ENCODE measurements at places on chromosomes 2 and 18. TPM values are rescaled to one million over a fixed set of nuclear protein-coding genes. Genes with fewer than 3 reads are reported as not detected.
A peak's percentile ranks its signal among the peaks of the same experiment; 100 is the strongest.

DNA sequence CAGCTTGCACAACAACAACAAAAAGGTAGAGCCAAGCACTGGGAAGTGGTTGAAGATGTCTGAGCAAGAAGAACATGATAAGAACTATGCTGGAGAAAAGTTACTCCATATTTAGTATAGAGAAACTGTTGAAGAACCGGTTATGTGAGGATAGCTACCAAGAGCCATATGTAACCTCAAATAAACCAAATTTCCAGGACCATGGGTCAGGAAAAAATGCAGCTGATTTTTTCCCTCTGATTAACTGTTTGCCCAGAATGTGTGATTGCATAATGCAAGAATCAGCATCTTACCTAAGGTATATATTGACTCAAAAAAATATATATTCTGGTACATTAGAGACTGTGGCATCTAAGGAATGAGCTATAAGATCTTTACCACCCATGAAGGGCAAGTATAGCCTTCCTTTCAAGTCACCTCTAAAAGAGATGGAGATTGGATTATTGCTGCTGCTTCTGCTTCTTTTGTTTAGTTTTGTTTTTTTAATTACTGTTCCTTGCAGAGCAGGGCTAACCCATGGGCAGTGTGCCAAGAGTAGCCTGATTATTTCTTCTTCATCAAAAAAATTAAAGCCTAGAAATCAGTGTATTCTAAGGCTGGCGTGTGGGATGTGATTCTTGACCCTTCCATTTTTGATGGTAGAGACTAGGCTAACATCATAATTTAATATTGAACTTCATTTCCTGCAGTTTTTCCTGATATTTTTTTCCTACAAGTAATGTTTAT, 76.9 kb upstream of the MAP3K20 start:
- no peak for DNase-seq

Gene SOX11
- not detected for total RNA-seq

Gene HOXD12
- total RNA-seq: not detected

DNA sequence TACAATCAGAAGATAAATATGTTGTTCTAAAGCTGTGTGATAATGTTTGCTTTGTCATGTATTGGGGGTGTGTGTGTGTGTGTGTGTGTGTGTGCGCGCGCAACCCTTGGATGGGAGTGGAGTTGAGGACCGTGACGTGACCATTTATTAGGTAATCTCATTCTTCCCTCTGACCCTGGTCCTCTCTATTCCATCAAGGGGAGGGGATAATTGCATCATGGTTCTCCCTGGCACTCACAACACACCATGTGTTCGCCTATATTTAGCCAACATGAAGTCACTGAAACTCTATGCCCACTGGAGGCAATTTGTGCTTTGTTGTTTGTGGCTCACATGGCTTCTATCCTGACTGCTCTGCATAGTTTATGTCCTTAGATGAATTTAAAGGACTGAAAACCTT, 79.8 kb upstream of the LRPPRC start:
- DNase-seq: no peak

Gene FEV
- not detected for total RNA-seq

Gene TNFAIP6
- not detected for total RNA-seq

Gene SNRNP27
- 42.0 TPM for total RNA-seq

- peak; percentile 43 for DNase-seq
Observed at GRCh38 chr2:102442967-102443828, 20.2 kb downstream of the IL18RAP start.

- DNase-seq: no peak
Observed at GRCh38 chr2:38907743-38908562, 18.3 kb downstream of the ARHGEF33 start.

GRCh38 chr2:240149943-240150784, 9.7 kb upstream of the OTOS start:
- DNase-seq: no peak

Gene SERPINB2
- total RNA-seq: not detected

GRCh38 chr18:23108496-23108895, 26.8 kb upstream of the CABLES1 start:
- DNase-seq: no peak

GRCh38 chr2:69017080-69017479, 4.1 kb downstream of the ANTXR1 start:
- DNase-seq: no peak

GRCh38 chr2:58939388-58939787, 698.3 kb upstream of the FANCL start:
- no peak for DNase-seq

- DNase-seq: no peak
Observed at GRCh38 chr2:120820263-120820952, 84.7 kb downstream of the GLI2 start.

DNA sequence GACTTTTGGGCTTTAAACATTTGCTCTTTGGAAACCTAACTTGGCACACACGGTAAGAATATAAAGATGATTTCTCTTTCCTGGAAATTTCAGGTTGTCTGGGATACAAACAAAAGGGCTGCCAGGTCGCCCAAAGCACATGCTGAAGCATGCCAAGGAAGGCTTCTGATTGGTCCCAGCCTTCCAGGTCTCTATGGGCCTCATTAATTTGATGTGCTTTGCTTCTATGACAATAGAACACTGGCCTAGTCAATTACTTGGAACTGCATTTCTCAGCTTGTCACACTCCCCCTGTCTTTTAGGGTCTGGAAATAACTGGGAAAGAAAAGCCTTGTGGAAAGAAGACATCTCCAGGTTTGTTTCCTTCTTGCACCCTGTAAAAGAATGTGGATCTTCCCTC, 228.9 kb downstream of the ADCYAP1 start:
- DNase-seq: no peak

DNA sequence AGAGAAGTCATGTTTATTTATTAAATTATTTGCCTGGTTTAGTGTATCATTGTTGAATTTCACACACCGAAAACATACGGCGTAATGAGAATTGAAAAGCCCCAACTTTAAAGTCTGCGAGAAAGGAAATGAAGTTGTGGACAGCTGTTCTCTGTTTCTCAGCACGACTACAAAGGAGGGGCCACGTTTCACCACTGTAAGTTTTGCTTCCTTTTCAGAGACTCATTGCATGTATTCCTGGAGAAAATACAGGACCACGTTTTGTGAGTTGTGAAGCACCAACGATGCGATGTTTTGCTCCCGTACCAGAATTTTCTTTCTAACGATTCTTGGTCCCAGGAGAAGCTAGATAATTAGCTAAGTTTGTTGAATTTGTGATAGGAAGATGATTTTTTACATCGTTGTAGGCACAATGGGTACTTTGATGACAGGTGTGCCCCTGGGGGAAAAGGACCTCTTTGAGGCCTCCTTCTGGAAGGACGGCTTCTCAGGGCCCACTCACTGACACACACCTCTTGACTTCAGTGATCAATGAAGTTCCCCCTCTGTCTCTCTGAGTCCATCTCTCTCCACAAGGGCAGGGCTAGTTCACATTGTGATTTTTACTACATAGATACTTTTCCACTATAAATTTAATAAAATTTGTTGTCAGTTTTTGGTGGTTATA, 23.7 kb upstream of the ACKR3 start:
- DNase-seq: no peak

- peak; percentile 45 for DNase-seq
Observed at GRCh38 chr2:25276569-25277465, 64.9 kb downstream of the DNMT3A start.

Gene ARHGAP15
- total RNA-seq: 159 TPM

Gene SLC23A3
- 0.54 TPM for total RNA-seq

Gene PJVK
- total RNA-seq: 4.4 TPM

- no peak for DNase-seq
Observed at GRCh38 chr18:36829362-36830157, 633 bp downstream of the KIAA1328 start.

DNA sequence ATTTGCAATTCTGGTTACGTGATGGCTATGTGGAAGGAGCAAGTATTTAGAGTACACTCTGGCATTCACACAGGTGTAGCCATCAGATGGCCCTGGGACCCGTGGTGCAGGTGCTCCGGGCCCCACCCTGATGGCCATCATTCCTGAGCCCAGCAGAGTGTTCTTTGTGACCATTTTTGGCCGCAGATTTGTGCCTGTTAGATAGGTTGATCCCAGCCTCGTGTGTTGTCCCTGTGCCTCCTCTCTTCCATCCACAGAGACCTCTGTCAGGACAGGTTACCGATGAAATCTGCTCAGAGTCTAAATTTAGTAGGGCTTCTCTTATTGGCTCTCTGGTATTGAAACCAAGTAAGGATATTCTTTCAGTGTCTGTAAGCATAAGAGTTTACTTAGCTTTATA, 33.9 kb downstream of the MAPRE2 start:
- no peak for DNase-seq

DNA sequence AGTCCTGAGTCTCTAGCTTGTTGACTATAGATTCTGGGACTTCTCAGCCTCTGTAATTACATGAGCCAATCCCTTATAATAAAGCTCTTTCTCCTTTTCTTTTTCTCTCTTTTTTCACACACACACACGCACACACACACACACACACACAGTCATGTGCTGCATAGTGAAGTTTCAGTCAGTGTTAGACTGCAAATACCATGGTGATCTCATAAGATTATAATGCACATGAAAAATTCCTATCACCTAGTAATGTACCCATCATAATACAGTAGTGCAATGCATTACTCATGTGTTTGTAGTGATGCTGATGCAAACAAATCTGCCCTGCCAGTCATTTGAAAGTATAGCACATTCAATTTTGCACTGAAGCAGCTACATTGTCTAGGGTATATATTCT, 558.2 kb downstream of the SUCLG1 start:
- DNase-seq: no peak

Gene FOXI3
- not detected for total RNA-seq

Gene CTAGE1
- total RNA-seq: not detected

- no peak for DNase-seq
Observed at GRCh38 chr2:46651363-46652099, 172.2 kb downstream of the TMEM247 start.

Gene IL37
- total RNA-seq: not detected

DNA sequence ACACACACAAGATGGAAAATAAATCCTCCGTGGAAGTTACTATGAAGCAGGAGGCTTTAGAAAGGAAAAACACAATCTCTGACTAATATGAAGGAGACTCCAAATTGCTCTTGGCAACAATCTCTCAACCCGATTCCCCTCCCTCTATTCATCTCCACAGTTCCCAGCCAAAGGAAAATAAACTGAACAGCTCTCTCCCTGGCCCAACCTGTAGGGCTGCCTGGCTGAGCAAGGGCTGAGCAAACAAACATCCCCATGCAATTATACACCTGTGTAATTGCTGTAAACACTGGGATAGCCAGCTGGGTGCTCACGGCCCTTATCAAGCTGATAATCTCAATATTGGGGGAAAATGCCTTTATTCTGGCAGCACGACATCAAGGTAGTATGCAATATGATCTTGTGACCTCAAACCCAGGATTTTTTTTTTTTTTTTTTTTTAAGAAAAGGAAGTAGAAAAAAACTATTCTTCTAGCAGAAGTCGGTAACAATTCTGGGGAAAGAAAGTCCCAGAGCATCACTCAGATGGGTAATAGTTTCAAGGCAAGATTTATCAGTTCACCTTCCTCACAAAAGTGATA, 203.3 kb upstream of the SMAD2 start:
- no peak for DNase-seq

- no peak for DNase-seq
Observed at GRCh38 chr2:236682651-236683422, 113.2 kb downstream of the ACKR3 start.
